ENCODE measurements at places on chromosomes 7 and 10. TPM values are rescaled to one million over a fixed set of nuclear protein-coding genes. Genes with fewer than 3 reads are reported as not detected.
A peak's percentile ranks its signal among the peaks of the same experiment; 100 is the strongest.

DNA sequence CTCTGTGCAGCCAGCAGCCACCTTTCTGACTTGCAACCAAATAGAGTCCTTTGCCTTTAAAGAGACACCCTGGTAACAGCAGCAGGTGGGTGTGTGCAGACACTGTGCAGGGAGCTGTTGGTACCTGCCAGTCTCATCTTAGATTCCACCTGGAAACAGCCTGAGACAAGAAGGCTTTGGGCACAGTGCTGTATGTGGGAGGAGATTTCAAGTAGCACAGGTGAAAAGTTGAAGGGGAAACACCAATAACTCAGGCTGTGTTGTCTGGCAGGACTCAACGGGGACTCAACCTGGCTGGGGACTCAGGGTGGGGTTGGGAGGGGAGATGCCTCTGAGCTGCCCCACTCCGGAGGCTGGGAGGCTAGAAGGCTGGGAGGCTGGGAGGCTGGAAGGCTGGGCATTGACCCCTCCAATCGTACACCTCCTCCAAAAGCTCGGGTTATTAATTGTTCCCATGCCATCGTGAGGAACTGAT, 6.7 kb downstream of the CPXM2 start:
- no peak for DNase-seq

DNA sequence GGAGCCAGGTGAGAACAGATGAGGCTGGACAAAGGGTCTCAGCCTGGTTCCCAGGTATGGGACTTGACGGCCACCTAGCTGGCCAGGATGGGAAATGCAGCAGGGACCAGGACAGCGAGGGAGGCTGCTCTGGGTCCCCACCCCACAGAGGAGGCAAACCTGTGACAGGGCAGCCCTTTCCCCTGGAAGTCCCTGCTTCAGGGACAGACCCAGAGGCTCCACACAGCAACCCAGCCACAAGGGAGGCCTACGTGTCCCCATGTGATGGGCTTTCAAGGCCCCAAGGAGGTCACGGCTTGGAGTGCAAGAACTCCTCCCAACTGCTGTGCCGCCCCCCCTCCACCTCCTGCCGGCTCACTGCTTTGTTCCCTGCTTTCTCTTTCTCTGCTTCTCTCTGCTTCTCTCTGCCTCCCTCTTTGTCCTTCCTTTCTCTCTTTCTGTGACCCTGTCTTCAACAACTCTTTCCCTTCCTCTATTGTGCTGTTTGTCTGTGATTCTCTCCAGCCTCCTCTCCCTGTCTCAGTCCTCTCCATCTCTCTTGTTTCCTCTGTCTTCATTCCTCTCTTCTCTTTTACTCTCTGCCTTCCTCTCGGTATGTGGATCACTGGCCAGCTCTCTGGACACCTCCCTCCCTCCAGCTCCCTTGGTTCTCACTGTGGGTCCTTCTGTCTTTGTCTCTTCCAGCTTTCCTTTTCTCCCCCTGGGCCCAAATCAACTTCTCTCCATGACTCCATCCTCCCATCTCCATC, 9.6 kb upstream of the EIF5AL1 start:
- peak; percentile 21 for DNase-seq

NUTM2E gene
- total RNA-seq: not detected

- no peak for DNase-seq
Measured at GRCh38 chr10:79102498-79102874, 33.7 kb downstream of the ZMIZ1 start.

DNA sequence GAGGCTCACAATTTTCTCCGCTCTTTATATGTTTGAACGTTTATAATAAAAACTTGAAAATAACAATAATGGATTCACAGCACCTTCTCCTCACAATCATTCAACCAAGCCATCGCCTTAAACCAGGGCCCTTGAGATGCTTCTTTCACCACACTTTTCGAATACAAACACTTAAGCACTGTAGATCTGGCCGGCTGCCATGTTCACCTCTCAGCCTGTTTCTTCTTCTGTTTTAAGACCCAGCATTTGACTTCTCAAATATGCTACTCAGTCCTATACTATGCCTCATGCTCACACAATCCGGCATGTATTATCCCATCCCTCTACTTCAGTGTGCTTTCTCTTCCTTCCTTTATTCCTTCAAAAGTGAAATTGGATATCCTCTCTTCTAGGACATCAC, 280.6 kb downstream of the TFEC start:
- DNase-seq: no peak

GRCh38 chr7:54960517-54960916, 58.3 kb upstream of the EGFR start:
- peak; percentile 84 for DNase-seq

CDC123 gene
- total RNA-seq: 332 TPM

DNA sequence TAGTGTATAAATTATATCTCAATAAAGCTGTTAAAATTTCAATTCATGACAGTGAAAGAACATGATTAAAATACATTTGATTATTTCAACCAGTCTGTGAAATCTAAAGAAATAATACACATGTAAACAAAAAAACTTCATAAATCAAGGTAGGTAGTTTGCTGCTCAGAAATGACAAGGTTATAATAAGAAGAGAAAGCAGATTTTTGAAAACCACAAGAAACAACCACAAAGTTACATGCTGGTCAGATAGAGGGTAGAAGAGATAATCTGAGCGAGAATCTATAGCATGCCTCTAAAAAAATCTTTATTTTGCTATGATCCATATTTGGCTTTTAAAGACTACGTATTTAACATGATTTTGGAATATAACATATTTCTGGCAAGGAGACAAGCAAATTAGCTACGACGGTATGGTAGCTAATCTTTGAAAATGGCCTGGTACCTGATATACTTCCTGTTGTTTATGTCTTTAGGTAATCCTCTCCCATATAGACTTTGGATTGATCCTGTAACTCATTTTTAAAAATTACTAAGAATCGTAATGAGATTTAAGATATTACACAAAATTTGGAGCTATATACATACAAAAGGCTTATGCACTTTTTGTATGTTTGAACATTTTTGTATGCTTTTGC, 23.5 kb upstream of the VCL start:
- DNase-seq: no peak
